ENCODE measurements at places on chromosomes 11 and 22. TPM values are rescaled to one million over a fixed set of nuclear protein-coding genes. Genes with fewer than 3 reads are reported as not detected.

DNA sequence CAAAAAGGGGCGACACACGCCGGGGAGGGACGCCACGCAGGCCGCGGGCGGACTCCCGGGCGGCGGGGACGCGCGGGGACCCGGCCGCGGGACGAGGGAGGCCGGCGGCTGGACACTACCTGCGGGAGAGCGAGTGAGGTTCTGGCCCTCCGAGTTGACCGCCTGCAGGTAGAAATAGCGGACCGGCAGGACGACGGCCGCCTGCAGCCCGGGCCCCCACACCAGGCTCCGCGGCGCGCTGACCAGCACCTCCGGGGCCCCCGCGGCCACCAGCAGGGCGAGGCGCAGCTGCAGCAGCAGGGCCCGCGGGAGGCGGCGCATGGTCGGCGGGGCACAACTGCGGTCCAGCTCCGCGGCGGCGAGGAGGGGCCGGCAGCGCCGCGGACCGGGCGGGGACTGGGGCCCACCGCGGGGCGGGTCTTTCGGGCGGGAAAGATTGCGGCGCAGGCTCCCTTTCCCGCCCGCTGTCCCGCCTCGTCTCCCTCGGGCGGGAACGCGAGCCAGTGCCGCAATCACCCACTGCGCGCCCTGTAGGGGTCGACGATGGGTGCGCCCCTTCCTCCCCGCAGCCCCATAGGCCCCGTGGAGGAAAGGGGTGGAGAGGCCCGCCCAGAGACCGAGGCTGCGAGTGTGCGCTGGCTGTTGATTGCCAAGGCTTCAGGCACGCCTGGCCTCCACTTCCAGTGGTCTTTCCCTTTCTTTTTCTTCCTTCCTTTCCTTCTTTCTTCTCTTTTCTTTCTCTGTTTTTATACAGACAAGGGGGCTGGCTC, at the start of gene POGLUT3:
TSS of gene POGLUT3 (minus strand) at position 339 of the 770 bp plus-strand sequence. CDS start at position 321, 18 bp downstream.
- peaks cover 11% of the 10 kb centered on the region for H3K27me3 ChIP-seq
- H3K4me1 ChIP-seq, result peaks cover 12% of the 10 kb centered on the region
- peak; percentile 88 for DNase-seq
- H3K4me3 ChIP-seq, result peak within 1 kb of the TSS; percentile 76

DNA sequence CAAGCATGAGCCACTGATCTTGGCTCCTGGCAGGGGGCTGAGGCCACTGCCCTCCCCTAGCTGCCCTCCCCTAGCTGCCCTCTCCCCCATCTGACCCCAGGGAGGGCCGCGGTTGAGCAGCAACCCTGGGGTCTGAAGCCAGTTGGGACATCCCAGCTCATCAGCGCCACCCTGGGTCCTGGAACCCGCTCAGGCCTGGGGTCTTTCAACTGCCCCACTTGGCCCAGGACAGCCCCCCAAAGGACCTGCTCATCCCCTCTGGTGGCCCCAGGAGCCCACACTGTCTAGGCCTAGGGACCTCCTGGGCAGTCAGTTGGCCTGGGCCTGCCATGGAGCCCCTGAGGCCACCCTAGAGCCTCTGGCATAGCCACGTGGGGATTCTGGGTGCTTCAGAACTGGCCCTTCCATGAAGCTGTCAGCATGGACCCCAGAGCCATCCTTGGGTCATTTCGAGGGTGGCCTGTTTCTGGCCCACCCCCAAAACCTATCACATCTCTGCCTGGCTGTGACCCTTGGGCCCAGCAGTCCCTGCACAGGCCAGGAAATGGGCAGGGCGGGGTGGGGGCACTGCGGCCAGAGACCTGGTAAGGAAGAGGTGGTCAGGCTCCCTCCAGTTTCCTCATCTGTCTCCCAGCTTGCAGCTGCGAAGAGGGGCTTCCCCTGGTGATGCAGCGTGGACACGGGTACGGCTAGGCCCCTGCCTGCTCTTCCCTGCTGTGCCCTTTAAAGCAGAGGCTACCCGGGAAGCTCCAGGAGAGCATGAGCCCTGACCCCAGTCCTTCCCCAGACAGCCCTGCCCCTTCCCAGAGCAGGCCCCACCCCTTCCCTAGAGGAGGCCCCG, 37.9 kb downstream of the MUC2 start:
- no peaks in the 10 kb centered on the region for H3K4me1 ChIP-seq
- peaks cover 3% of the 10 kb centered on the region for H3K27me3 ChIP-seq
- no peak overlapping the region for H3K27ac ChIP-seq

- DNase-seq, result no peak
- peaks cover 12% of the 10 kb centered on the region for H3K4me1 ChIP-seq
- no peak overlapping the region for H3K4me3 ChIP-seq
- H3K27me3 ChIP-seq, result no peaks in the 10 kb centered on the region
- no peaks in the 10 kb centered on the region for H3K36me3 ChIP-seq
These were observed 5.1 kb downstream of the PGGHG start for GRCh38 chr11:293852-294661.

DNA sequence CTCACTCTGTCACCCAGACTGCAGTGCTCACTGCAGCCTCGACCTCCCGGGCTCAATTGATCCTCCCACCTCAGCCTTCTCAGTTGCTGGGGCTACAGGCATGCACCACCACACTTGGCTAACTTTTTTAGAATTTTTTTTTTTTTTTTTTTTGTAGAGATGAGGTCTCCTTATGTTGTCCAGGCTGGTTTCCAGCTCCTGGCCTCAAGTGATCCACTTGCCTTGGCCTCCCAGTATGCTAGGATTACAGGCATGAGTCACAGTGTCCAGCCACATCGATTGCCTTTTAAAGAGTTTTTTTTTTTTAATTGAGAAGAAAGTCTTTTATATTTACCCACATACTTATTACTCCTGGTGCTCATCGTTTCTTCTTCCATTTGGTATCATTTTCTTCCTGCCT, 30.0 kb downstream of the PARVG start:
- H3K4me3 ChIP-seq, result no peak overlapping the region
- peaks cover 3% of the 10 kb centered on the region for H3K4me1 ChIP-seq
- H3K27ac ChIP-seq, result no peak overlapping the region
- no peak for DNase-seq
- no peaks in the 10 kb centered on the region for H3K36me3 ChIP-seq

- H3K4me1 ChIP-seq, result peaks cover 18% of the 10 kb centered on the region
- H3K36me3 ChIP-seq, result peaks cover 7% of the 10 kb centered on the region
- H3K27ac ChIP-seq, result no peak overlapping the region
- DNase-seq, result peak; percentile 44
These were observed 1.5 kb downstream of the RAB30 start for GRCh38 chr11:83070044-83070701.

DNA sequence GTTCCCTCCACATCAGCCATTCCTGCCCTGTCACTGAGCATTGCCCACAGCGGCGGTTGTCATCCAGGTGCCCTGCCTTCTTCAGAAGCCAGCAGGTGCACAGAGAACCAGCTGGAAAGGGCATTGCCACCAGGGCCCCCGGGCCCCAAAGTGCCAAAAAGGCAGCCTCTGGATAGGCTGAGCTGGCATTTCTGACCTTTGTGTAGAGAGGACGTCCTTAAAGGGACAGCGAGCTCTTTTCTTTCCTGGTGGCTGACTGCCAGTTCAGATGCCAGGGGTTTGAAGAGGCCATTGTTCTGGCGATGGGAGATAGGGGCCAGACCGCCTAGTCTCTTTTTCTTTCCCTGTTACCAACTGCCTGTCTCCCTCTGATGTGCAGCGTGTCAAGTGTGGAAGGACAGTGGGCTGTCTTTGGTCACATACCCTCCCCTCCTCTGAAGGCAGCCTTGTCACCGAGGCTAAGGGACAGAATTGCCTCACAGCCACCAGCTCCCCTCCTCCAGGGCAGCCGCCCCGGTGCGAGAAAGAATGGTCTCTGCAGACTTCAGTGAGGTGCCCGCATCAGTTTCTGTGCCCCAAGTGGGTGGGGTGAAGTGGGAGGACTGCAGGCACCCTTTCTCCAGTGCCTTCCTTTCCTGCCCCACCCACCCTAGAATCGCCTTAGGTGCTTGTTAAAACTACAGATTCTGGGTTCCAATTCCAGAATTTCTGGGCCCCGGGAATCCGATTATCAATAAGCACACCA, 109.6 kb downstream of the SCN3B start:
- H3K27me3 ChIP-seq, result no peaks in the 10 kb centered on the region
- DNase-seq, result no peak
- H3K36me3 ChIP-seq, result no peaks in the 10 kb centered on the region
- H3K4me3 ChIP-seq, result no peak overlapping the region
- peaks cover 24% of the 10 kb centered on the region for H3K4me1 ChIP-seq
- no peak overlapping the region for H3K27ac ChIP-seq

GRCh38 chr22:37904572-37905533, 1.2 kb upstream of the MICALL1 start:
- H3K4me1 ChIP-seq, result peaks cover 15% of the 10 kb centered on the region
- H3K36me3 ChIP-seq, result no peaks in the 10 kb centered on the region
- no peak overlapping the region for H3K4me3 ChIP-seq
- DNase-seq, result no peak
- H3K27me3 ChIP-seq, result no peaks in the 10 kb centered on the region

- DNase-seq, result no peak
- no peaks in the 10 kb centered on the region for H3K36me3 ChIP-seq
- peaks cover 9% of the 10 kb centered on the region for H3K27me3 ChIP-seq
- no peak overlapping the region for H3K4me3 ChIP-seq
These were observed 67.7 kb downstream of the THAP12 start for GRCh38 chr11:76313271-76313670.

GRCh38 chr11:131759140-131759539, 388.7 kb downstream of the NTM start:
- H3K27me3 ChIP-seq, result no peaks in the 10 kb centered on the region
- H3K36me3 ChIP-seq, result no peaks in the 10 kb centered on the region
- DNase-seq, result no peak

- DNase-seq, result no peak
- no peaks in the 10 kb centered on the region for H3K4me1 ChIP-seq
- no peak overlapping the region for H3K4me3 ChIP-seq
- H3K27me3 ChIP-seq, result no peaks in the 10 kb centered on the region
- no peaks in the 10 kb centered on the region for H3K36me3 ChIP-seq
These were observed 13.8 kb downstream of the OR5B21 start for GRCh38 chr11:58494101-58494500.

- H3K4me1 ChIP-seq, result no peaks in the 10 kb centered on the region
- no peaks in the 10 kb centered on the region for H3K27me3 ChIP-seq
- H3K27ac ChIP-seq, result no peak overlapping the region
- no peak for DNase-seq
These were observed 12.3 kb downstream of the MLC1 start for GRCh38 chr22:50072714-50073538.

Gene OR5B2
- not detected for total RNA-seq

Measured in neural progenitor cell (in vitro differentiated cells).